Activated CD8-positive, alpha-beta memory T cell treated with anti-CD3 and anti-CD28 coated beads for 4 hours (primary cell): ENCODE measurements at places on chromosomes 11 and 22.

- no peak for DNase-seq
These were observed 159.3 kb downstream of the MIAT start for GRCh38 chr22:26816726-26817125.

DNA sequence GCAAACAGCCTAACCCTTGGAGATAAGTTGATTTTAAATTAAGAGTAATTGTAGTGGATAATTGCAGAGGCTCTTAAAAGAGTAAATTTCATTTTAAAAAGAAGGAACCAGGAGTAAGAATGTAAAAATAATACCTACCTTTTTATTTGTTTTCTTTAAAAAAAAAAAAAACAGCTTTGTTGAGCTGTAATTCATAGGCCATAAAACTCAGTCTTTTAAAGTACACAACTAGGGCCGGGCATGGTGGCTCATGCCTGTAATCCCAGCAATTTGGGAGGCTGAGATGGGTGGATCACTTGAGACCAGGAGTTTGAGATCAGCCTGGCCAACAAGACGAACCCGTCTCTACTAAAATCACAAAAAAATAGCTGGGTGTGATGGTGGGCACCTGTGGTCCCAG, 42.4 kb downstream of the MTMR3 start:
- no peak for DNase-seq

DNA sequence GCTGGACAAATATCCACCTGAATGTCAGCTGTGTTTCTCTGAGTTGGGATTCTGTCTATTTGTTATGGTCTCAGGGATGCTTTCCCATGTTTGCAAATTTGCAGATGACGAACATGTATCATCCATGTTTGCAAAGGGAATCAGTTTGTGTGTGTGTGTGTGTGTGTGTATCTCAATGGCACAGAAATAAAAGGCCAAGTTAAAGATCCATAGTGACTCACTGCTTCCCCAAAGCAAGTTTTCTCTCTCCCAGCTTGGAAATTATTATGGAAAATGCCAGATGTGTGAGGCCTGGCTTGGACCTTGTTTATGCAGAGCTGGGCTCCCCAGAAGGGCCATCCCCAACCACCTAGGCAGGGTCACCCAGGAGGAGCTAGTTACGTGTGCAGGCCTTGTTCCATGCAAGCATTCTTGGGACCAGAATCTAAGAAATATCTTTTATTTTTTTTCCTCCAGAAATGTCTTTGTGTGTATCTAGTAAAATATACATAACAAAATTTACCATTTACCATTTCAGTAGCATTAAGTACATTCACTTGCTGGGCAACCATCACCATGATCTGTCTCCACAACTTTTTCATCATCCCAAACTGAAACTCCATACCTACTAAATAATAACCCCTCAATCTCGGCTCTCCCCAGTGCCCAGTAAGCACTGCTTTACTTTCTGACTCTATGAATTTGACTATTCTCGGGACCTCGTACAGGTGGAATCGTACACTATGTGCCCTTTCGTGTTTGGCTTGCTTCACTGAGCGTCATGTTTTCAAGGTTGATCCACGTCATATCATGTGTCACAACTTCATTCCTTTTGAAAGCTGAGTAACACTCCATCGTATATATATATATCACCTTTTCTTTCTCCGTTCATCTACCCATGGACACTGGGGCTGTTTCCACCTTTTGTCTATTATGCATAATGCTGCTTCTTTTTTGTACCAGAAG, 56.6 kb upstream of the WNT7B start:
- DNase-seq, result no peak

DNA sequence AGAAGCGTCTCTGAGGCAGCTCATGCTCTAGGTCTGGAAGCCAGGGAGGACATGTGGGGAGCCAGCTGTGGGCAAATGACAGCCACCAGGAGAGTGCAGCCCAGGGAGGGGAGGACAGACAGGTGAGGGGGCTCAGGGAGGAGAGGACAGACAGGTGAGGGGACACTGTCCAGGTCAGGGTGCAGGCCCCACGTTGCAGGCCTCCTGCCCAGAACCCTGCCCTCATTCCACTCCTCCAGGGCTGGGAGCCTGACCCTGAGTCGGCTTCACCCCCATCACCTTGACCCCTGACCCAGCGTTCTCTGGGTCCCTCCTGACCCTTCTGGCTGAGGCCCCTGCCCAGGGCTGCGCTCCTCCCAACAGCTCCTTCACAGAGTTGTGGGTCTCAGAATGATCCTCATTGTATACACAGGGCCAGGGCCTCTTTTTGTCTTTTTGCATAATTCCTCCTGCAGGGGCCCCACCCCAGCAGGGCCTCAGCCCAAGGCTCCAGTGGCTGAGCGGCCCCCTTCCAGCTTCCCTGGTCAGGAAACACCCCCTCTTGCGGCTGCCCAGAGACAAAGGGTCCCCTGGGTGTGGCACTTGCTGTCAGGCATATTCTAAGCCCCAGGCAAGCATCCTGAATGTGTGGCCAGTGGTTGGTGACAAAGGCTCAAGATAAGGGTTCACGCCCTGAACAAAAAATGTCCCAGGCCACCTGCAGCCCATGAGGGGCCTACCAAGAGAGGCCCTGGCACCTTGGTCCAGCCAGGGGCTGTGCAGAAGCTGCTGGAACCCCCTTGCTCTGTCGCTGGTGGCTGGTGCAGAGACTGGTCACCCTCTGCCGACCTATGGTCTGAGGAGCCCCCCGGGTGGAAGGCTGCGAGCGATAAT, 853.0 kb downstream of the BRD1 start:
- no peak for DNase-seq

- DNase-seq, result no peak
These were observed 82.3 kb downstream of the XRRA1 start for GRCh38 chr11:74866557-74866956.

- DNase-seq, result no peak
These were observed 97.6 kb upstream of the CLMP start for GRCh38 chr11:123292647-123293046.

DNA sequence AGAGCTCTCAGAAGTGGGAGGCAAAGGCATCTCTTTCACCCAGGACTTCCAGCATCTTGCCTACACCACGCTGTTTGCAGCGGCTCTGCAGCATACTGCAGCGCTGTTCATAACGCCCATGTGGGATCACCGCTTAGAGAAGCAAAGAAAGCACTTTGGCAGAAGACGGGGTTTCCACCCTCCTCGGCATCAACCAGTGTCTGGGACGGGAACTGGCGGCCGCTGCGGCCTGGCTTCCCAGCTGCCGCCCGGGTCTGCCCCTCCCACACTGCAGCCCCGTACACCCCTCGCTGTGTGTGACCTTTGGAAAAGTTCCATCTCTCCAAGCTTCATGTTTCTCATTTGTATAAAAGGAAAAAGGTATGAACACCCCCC, 545 bp upstream of the TIRAP start:
- DNase-seq, result no peak

DNA sequence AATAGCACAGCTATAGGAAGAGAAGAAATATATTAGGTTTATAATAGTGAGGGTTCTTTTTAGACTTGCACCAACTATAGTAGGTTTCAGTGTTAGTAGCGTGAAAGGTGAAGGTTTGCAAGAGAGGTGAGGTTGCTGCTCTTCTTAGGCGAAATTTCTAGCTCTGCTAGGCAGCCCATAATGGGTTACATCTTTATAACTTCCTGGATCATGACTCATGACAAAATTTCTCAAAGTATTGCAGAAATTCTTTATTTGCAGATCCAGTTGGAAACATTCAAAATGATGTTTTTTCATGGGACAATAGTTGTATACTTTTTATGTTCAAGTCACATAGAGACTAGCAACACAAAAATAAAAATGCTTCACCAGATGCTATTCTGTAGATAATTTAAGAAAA, 260.0 kb downstream of the SOX6 start:
- DNase-seq, result no peak

DNA sequence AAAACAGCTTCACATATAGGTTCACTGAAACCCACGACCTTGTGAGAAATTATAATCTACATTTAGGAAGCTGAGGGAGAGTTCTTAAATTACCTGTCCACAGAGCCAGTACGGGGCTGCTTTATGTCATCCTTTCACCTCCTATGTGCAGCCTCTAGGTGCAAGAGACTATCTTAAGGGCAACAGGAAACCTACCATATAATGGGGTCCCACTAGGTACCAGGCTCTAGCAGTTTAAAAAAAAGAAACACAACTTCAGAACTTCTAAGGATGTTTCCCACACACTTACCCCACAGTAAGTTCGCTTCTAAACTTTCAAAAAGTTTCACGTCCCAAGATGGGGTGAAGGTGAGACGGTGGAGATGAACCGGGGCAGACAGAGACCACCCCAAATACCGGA, 573 bp downstream of the STK33 start:
- DNase-seq, result no peak

DNA sequence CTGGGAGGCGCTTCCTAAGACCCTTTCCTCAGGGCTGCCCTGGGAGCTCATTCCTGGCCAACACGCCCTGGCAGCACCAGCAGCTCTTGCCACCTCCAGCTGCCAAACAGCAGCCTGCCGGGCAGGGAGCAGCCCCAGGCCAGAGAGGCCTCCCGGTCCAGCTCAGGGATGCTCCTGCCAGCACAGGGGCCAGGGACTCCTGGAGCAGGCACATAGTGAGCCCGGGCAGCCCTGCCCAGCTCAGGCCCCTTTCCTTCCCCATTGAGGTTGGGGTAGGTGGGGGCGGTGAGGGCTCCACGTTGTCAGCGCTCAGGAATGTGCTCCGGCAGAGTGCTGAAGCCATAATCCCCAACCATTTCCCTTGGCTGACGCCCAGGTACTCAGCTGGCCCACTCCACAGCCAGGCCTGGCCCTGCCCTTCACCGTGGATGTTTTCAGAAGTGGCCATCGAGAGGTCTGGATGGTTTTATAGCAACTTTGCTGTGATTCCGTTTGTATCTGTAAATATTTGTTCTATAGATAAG, 7.6 kb downstream of the SLC39A13 start:
- DNase-seq, result no peak

- DNase-seq, result no peak
These were observed 94.3 kb downstream of the ISX start for GRCh38 chr22:35160268-35160667.

GRCh38 chr22:19710769-19711106, 3.6 kb upstream of the SEPTIN5 start:
- no peak for DNase-seq

DNA sequence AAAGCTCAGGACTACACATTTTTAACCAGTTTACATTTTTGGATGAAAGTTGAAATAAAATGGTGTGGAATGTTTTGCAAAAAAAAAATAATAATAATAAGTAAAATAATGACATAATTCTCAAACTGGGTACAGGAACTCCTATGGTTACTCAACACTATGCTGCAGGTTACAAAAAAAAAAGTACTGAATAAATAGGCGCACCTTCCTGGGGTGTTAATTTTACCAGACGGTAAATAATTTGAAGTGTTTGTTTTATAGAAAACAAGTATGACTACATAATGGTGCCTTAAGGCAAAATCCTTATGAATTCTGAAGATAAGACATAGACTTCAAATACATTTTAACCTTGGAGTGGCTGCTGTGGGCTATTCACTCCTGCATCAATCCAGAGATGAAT, 76.5 kb downstream of the RELT start:
- no peak for DNase-seq

GRCh38 chr22:39535831-39536449, 3.4 kb upstream of the RPS19BP1 start:
- DNase-seq, result no peak

DNA sequence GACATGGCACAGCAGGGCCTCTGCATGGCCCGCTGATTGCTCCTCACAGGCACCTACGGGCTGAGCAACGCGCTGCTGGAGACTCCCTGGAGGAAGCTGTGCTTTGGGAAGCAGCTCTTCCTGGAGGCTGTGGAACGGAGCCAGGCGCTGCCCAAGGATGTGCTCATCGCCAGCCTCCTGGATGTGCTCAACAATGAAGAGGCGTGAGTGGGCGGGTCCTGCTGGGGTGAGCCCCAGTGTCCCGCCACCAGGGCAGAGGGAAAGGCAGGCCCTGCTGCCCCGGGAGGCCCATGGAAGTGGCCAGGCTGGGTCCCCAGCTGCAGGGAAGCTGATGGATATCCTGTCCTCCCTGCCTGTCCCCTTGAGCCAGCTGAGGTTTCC, 18.6 kb upstream of the DGCR8 start:
- no peak for DNase-seq

GRCh38 chr11:126581871-126582648, 226.6 kb downstream of the ST3GAL4 start:
- DNase-seq, result no peak

GRCh38 chr11:132231656-132232347, 861.4 kb downstream of the NTM start:
- DNase-seq, result no peak

DNA sequence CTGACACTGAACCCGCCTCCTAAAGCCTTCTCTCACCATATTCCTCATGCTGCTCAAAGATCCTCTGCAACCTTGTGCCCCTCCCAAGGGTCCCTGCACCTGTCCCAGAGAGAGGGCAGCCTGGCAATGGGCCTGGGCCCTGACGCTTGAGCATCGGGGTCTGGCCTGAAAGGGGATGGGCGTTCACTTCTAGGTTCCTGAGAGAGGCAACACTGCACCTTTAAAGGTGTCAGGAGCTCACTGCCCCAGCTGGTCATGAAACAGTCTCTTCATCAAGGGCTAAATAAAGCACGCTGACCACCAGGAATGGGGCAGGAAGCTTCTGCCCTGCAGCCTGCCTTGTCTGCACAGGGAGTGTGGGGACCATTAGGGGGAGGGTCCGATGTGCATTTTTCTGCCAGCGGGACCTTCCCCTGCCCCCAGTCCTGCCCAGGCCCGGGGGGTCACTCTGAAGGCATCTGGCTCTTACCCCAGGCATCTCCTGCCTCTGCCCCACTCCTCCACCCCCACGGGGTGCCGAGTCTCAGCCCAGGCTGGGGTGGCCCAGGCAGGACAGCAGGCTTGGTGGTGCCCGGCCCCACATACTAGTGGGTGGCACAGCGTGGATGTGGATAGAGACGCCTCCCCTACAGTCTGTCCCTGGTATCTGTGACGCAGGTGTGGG, 3.5 kb downstream of the C11orf21 start:
- DNase-seq, result no peak

- no peak for DNase-seq
These were observed 27.1 kb upstream of the APOA1 start for GRCh38 chr11:116864531-116864930.

DNA sequence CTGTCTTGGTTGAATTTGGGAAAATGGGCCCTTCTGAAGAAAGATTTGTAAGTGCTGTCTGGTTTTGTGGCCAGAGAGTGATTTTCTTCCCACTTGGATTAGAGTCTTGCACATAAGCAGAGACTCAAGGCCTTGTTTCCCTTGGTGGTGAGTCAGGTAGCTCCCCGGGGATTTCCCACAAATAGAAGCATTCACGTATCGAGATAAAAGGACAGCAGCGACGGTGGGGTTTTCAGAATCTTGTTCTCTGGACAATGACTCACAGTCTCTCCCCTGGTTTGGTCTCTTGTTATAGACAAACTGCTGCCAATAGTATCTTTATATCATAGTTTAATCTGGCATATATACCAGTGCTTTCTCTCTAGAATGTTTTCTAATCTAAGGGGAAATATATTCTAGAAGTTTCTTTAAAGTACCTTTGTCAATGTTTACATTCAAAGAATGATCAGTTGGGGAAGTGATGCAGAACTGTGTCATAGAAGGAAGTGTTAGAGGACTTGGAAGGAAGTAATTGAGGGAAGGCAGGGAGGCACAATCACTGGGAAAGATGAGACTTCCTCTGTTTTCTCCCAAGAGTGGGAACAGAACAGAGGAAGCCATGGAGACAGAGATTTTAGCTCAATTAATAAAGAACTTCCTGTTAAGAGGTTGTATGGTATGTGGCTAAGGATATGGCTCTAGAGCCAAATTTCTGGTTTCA, 18.1 kb downstream of the POLA2 start:
- DNase-seq, result peak; percentile 54
